Activated CD4-positive, alpha-beta T cell treated with anti-CD3 and anti-CD28 coated beads for 36 hours (primary cell): ENCODE measurements at places on chromosomes 12 and 14. TPM values are rescaled to one million over a fixed set of nuclear protein-coding genes. Genes with fewer than 3 reads are reported as not detected.
A peak's percentile ranks its signal among the peaks of the same experiment; 100 is the strongest.

CEP170B gene
- total RNA-seq, result 3.9 TPM

LRRC43 gene
- not detected for total RNA-seq

DNA sequence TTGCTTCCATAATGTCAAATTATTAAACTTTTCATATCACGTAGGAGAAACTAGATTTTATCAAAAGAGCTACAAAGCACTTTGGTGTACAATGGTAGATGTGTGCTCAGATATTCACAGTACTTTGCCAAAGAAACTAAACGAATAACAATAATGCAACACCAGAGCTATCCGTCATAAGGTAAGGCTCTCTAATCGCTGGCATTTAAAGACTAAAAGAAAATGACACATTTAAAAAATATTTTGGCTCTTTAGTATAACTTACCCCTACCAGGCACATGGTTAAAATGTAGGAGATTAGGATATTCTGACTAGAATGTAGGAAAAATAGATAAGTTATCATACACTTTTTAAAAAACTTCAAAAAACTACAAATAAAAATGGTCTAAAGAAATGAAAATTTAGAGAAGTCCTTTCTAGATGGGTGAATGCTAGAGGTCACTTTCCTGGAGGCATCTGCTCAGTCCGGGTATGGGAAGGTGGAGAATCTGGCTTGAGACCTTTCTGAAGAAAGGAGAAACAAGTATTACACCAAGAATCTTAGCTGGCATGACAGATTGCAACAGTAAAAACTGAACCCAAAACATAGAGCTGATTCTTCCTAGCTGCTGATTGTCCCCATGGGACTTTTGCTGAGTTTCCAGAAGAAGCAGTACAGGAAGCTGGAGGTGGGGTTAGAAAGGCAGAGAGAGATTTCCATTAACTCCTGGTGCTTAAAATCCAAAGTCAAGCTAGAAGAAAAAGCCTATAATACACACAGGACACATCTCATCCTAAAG is 67.9 kb downstream of the FAR2 start:
- no peaks in the 10 kb centered on the region for H3K4me1 ChIP-seq
- H3K36me3 ChIP-seq, result no peaks in the 10 kb centered on the region
- no peak overlapping the region for H3K27ac ChIP-seq
- no peak for DNase-seq
- H3K27me3 ChIP-seq, result no peaks in the 10 kb centered on the region

DNA sequence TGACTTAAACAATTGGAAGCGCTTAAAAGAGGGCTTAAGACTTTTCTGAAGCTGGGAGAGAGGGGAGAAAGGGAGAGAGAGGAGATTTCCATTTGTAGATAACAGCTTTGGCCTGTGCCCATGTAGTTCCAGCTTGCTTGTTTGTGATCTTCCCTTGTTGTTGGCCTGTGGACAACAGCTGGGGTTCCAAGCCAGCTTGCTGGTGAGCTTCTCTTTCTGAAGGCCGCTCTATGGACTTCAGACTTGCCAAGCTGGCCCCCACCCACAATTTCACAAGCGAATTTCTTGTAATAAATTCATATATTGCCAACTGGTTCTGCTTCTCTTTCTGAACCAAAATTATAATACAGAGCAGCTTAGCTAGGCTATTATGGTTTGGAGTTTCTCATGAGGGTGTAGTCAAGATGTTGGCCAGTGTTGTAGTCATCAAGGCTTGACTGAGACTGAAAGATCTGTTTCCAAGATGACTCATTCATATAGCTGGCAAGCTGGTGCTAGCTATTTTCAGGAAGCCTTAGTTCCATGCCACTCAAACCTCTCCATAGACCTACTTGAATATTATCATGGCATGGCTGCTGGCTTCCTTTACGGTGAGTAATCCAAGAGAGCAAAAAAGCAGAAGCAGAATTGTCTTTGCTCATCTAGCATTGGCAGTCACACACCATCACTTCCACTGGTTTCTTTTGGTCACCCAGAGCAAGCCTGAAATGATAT is 89.4 kb downstream of the ATP23 start:
- no peaks in the 10 kb centered on the region for H3K4me1 ChIP-seq
- no peak overlapping the region for H3K27ac ChIP-seq
- H3K4me3 ChIP-seq, result no peak overlapping the region

DNA sequence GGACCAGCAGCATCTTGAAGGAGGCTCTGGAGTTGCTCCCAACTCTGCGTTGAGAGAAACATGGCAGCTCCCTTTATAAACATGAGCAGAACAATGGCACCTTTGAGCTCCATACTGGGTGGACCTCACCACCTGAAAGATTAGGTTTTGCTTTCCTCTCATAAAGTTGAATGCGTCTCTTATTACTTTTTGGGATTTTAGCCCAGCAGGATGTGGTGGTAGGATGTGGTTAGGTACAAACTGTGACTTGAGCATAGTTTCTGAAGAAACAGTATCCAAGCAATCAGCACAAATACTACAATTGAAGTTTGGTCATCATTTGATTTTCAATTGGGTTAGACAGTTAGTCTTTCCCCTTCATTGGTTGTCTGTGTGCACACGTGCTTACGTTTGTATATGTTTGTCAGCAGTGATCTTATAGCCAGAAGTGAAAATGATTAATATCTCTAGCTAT is at the start of gene PRR4:
TSS of gene PRR4 (minus strand) at position 51 of the 454 bp plus-strand sequence. CDS start at position 13, 38 bp downstream.
- peak; percentile 20 for DNase-seq
- H3K27ac ChIP-seq, result no peak within 1 kb of the TSS
- H3K4me1 ChIP-seq, result peaks cover 36% of the 10 kb centered on the region
- peaks cover 7% of the 10 kb centered on the region for H3K36me3 ChIP-seq
